Omental fat pad (tissue), 4 donors: ENCODE measurements at places on chromosomes 7 and 10.

- DNase-seq: no peak
These were observed 1111.0 kb downstream of the XPNPEP1 start for GRCh38 chr10:108812296-108812695.

DNA sequence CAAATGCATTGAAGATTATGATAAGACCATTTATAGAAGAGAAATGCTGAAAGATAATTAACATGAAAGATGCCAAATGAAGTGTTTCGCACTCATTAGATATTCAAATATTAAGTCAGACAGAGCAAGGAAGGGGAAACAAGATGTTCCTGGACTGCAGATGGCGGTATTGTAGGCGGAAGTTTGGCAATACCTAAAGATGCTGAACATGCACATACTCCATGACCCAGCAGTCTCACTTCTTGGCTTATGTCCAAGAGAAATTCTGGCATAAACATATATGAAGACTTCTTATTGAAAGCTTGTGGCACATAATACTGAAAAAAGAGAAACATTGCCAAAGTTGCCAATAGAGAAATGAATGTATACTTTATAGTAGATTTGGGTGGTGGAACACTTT, 325.4 kb upstream of the SEMA3C start:
- no peak for DNase-seq

GRCh38 chr10:47050618-47051455, 139.6 kb downstream of the PTPN20 start:
- no peak for DNase-seq

DNA sequence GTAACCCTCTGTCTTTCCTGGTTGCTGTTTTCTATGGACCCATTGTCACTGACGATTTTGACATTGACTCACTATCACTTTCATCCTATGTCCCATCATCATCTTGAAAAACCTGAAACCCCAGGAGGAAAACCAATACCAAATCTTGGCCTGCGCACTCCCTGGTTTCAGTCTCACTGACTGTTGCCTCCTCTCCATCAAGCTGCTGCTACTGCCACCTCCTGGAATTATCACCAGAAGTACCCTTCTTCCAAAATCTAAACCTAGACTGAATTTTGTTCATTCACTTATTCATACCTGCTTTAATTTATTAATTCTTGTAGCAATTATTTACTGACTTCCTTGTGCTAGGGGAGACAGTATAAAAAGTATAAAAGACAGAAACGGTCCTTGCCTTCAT, 44.5 kb upstream of the ACBD5 start:
- no peak for DNase-seq

DNA sequence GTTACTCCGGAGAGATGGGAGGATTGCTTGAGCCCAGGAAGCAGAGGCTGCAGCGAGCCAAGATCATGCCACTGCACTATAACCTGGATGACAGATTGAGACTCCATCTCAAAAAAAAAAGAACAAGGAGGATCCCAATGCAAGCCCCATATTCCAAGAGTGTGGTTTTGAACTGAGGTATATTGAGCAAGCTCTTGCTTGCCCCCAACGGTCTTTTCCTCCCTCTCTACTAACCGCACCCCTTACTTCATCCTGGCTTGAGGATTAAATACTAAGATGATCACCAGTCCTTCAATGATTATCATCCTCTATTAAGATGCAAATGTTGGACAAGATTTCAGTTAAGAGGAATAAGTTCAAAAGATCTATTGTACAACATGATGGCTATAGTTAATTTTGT, 12.5 kb upstream of the SRGN start:
- DNase-seq: no peak
